ENCODE measurements at places on chromosomes 1 and 21.

DNA sequence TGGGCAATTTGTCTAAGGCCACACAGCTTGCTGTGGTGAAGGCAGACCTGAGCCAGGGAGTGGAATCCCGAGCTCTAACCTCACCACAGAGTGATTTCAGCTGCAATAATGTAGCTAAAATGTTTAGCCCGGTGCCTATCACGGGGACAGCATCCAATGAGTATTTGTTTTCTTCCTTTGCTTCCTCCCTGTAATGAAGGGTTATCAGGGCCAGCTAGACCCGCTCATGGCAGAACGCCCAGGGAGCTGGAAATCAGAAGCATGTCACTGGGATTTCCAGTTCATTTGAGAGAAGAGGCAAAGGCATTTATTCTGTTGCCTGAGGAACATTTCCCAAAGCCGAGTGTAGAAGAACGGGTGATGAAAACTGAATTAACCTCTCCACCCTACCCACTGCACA lies 183.1 kb downstream of the ZSCAN20 start:
- DNase-seq, result no peak

DNA sequence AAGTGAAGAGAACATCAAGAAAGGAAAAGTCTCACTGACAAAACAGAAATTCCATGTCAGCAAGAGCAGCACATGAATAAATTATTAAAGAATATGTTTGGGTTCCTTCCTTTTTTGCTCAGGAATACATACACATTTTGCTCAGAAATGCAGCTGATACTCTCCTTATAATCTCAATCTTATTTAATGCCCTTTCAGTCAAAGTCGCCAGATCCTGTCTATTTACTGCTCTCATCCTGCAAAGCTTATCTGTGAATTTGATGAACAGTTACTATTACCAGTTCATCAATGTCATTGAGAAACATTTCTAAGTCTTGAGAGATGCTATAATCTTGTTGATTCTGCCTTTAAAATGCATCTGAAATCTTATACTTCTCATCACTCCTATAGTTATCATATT lies 543.1 kb upstream of the ZRANB2 start:
- DNase-seq, result no peak

DNA sequence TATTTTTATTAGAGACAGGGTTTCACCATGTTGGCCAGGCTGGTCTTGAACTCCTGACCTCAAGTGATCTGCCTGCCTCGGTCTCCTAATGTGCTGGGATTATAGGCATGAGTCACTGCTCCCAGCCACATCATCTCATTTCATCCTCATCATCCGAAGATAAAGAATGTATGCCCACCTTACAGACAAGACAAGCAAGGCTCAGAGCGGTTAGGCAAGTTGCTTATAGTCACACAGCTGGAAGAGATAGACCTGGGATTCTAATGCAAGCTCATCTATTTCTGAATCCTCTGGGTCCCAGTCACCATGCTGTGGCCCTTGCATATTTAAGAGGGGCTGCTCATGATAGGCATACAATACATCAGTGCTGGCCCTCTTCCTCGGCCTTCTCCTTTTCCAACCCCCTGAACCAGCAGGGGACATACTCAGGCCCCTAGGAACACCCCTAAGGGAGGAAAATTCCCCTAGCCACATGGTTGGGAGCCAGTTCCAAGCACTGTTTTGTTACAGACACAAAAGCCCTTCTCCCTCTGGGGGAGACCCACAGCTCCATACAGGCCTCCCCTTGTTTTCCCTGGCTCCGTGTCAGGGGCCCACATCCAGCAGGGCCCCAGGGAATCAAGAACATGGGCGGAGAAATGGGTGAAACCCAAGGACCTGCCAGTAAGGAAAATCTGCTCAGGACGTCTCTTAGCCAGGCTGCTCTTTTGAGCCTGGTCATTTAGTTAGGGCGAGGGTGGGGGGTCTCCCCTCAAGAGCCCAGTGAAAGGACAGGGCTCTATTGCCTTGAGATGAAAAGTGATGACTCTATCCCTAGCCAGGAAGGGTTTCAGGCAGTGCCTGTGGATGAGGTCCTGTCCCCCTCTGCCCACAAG lies 6.9 kb downstream of the CSRP1 start:
- DNase-seq, result no peak

DNA sequence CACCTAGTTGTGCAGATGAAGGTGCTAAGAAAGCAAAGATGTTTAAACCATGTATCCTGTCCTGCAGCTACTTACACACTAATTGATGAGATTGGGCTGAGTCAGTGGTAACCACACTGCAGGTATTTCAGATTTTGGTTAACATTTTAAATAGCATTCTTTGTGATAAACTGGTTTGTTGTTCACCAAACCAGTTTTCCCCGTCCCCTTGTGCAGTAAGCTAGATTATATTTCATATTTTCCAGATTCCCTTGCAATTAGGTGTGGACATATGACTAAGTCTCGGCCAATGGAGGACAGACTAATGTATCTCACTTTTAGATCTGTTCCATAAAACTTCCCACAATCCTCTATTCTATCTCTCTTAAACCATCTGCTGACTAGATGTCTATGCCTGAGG lies 320.4 kb downstream of the RWDD3 start:
- DNase-seq, result no peak

DNA sequence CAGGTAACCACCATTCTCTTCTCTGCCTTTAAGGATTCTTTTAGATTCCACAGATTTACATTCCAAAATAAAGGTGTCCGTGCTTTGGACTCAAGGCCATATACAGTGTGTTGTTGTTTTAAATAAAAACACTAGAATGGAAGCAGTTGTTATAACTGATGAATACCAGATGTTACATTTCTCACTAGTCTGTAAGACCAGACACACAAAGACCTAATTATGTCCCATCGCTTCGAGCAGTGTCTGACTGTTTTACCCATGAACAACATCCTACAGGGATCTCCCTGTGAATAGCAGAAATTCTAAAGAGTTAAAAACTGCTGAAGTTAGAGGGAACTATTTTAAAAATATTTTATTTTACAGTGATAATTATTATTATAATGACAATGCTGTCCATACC lies 574.7 kb upstream of the ZP4 start:
- no peak for DNase-seq

DNA sequence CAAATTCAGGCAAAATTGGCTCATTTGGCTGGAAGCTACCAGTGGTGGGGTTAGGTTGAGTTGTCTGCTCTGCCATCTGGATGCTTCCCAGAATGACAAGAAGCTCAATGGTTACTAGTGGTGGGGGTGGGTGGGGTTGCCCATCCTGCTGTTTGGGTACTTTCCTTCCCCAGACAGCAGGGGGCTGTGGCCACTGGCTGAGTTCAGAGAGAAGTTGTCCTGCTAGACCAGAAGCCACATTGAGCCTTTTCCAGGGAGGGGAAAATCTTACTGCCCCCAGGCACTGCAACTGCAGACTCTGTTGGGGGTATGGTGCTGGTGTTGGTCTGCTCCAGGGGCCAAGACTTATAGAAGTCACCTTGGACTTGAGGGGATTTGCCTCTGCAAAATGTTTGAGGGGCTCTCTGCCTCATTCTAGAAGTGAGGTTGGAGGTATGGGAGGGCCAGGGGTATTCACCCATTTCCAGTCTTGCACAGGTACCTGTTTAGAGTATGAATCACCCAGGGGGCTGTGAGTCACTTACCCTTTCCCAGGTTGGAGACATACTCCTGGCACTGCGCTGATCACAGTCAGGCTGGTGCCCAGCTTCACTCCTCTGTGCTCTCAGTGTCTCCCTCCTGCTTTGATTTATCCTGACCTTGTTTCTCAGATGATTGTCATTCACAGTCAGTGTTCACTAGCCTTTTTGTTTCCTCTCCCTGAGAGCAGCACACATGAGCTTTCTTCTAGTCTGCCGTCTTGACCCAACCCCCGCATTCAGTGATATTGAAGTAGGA lies 89.1 kb upstream of the NEGR1 start:
- no peak for DNase-seq

DNA sequence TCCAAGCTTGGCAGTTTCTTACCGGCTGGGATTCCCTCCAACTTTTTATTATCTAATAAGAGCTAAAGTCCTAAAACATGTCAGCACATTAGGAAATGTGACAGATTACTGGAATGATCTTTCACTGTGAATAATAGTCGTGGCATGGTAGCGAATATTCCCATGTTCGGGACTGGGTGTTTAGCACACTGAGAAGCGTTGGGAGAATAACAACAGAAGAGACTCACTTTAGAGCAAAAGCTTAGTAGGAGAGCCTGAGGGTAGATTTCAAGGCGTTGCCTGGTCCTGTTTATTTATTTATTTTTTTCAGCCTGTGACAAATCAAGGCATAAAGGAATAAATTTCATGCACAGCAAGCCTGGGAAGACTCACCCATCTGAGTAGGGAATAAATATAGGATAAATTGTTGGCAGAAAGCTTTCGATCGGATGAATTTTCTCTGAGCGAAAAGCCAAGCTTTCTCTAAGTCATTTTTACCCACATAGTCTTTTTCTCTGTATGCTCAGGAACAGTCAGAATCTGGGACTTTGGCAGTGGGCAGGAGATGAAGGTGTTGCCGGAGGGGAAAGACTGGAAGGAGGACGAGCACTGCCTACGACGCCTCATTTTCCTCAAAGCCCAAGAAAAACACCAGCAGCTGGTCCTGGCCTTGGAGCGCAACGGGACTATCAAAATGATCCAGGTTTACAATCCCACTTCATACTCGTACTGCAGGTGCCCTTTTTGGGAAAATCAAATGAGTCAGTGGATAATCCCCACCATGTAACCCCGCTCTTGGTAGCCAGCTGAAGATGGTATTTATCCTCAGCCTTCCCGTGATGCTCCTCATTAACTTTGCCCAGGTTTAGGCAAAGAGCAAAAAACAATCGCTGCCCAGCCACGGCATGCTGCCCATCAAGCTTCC lies 97.2 kb downstream of the WDR64 start:
- no peak for DNase-seq

DNA sequence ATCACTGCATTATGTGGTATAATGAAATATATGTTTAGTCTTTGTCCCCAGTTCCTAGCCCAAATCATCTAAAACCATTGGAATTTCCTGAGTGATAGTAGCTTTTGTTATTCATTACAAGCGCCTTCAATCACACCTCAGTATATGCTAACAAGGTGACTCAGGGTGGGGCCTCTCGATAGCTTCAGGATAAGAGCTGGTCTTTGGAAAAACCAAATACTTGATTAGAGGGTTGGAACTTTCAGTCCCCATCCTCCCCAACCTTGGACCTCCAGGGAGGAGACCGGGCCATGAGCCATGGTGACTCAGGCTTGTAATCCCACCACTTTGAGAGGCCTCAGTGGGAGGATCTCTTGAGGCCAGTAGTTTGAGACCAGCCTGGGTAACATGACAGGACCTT lies 5.1 kb upstream of the BRDT start:
- DNase-seq, result no peak

DNA sequence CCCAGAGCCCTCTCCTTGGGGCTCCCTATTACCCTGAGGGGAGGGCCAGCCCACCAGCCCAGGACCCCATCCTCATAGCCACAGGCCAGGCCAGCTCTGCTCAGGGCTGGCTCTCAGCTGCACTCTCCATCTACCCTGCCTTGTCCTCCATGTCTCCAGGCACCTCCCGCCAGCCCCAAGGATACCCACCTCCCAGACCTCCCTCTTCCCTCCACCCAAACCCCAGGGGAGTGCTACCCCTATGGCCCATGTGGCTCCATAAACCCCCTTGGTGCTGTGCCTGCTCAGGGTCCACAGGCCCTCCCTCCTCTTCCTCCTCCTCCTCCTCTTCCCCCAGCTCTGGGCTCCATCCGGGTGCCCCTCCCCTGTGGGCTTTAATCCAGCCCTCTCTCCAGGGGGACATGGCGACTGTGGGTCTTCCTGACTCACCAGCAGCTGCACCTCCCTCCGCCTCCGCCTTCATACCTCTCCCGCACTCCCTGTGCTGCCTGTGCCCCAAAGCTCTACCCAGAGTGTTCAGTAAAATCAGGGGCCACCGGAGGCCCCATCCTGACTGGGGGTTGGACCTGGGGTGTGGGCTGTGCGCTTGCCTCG lies 9.1 kb downstream of the YBEY start:
- DNase-seq, result no peak

DNA sequence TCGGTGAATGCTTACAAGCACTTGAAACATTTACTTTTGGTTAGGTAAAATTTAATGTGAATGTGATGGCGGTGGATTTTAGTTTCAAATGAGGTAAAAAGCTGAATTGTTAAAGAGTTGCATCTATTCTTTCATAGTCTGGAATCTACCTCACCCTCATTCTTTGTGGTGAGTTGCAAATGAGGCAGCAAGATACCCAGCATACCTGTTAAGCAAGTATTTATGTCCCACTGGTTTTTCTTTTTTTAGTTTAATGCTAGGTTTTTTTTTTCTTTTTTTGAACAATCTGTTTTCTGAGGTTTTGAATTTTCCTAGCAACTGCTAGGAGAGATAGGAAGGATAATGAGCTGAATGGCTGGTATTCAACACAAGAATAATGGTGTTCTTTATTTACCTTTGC lies 127.9 kb upstream of the CACYBP start:
- DNase-seq, result no peak
